CD4-positive, alpha-beta T cell (primary cell): ENCODE measurements at places on chromosomes 2 and 18.

DNA sequence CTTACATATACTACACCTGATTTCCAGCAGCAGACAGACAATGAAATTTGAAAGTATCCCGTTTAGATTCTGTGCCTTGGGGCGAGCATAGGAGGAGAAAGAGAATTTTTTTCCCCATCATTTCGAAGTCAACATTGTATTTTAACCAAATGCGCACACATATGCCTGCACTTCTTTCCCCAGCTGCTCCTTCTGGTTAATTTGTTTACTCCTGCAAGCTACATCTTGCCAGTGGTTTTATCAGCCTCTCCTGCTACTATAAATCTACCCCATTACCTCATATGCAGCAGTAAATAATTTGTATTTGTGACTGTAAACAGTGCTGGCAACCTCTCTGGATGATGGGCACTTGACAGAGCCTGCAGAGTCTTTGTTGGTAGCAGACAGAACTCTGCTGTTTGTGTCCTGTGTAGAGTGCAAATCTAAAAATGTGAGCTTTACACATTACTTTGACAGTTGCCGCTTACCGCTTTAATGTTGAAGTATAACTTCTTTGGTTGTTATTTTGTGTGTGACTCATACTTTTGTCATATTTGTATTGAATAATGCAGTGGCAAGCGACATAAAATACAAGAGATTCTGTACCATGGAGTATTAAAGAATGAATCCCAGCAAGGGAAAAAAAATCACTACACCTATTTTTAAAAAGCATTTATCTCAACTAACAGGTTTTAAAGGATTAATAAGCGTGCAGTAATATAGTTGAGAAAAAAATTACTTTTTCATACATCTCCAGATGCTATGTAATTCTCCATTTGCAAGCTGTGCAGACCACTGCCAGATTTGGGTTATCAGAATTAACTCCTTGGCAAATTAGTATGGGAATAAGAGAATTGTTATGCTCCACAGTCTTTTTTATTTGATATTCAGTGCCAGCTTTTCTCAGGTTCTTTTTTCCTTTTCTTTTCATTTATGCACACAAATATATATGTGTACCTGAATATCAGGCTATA lies 536.8 kb downstream of the XIRP2 start:
- no peaks in the 10 kb centered on the region for H3K36me3 ChIP-seq
- H3K27ac ChIP-seq = no peak overlapping the region
- no peaks in the 10 kb centered on the region for H3K27me3 ChIP-seq
- no peaks in the 10 kb centered on the region for H3K4me1 ChIP-seq

GRCh38 chr2:143936848-143937722 lies 582.8 kb downstream of the ZEB2 start:
- H3K4me3 ChIP-seq = no peak overlapping the region
- no peaks in the 10 kb centered on the region for H3K36me3 ChIP-seq
- H3K27ac ChIP-seq = no peak overlapping the region
- H3K4me1 ChIP-seq = peaks cover 7% of the 10 kb centered on the region

- H3K27ac ChIP-seq = no peak overlapping the region
- no peak for DNase-seq
- no peaks in the 10 kb centered on the region for H3K27me3 ChIP-seq
- H3K36me3 ChIP-seq = no peaks in the 10 kb centered on the region
- no peaks in the 10 kb centered on the region for H3K4me1 ChIP-seq
- no peak overlapping the region for H3K4me3 ChIP-seq
Observed at GRCh38 chr2:83055376-83056010, 1403.6 kb downstream of the SUCLG1 start.

GRCh38 chr2:100269889-100270288 lies 52.4 kb downstream of the LONRF2 start:
- H3K27me3 ChIP-seq = no peaks in the 10 kb centered on the region
- no peaks in the 10 kb centered on the region for H3K4me1 ChIP-seq
- H3K36me3 ChIP-seq = no peaks in the 10 kb centered on the region
- no peak overlapping the region for H3K27ac ChIP-seq
- H3K4me3 ChIP-seq = no peak overlapping the region

GRCh38 chr2:118535171-118535817 lies 312.2 kb downstream of the EN1 start:
- H3K27ac ChIP-seq = no peak overlapping the region
- H3K36me3 ChIP-seq = no peaks in the 10 kb centered on the region
- H3K27me3 ChIP-seq = no peaks in the 10 kb centered on the region
- H3K4me3 ChIP-seq = no peak overlapping the region
- no peak for DNase-seq

- no peaks in the 10 kb centered on the region for H3K4me1 ChIP-seq
- no peaks in the 10 kb centered on the region for H3K36me3 ChIP-seq
- H3K27me3 ChIP-seq = no peaks in the 10 kb centered on the region
- no peak for DNase-seq
- no peak overlapping the region for H3K4me3 ChIP-seq
Observed at GRCh38 chr2:222554517-222554916, 101.4 kb downstream of the FARSB start.
